Left renal cortex interstitium (tissue), 4 donors: ENCODE measurements at places on chromosomes 12 and 14.

DNA sequence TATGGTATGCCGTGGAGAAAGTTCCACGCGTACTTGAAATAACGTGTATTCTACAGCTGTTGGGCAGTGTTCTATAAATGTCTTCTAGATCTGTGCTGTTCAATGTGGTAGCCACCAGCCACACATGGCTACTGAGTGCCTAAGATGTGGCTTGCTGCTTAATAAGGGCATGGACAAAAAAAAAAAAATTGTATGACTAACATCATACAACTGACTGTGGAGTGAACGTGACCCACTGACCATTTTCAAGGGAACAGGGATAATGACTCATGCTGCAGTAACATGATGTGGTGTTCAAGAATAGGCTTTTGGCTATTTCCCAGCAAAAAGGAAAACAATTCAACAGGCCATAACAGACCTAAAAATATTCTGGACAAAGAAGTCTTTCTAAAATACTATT, 13.0 kb downstream of the ATG14 start:
- DNase-seq: no peak

- DNase-seq: no peak
These were observed 886 bp downstream of the SIX1 start for GRCh38 chr14:60648249-60648933.

- DNase-seq: no peak
These were observed 53.1 kb upstream of the STON2 start for GRCh38 chr14:81453166-81453766.

DNA sequence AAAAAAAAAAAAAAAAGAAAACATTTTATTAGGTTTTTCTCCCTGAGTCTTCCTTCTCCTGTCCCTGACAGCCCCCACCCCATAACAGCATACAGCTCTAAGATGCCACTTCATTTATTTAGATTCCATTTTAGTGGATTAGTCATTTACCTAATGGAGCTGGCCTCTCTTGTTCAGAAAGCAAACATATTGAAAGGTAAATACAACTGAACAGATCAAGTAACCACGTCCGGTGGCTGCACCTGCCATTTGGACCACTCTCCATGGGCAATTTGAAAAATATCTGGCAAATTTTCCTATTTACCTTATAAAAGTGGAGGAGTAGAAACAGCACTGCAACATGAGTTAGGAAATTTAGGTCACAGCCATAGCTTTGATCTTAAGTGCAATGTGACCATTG, 254.6 kb downstream of the C12orf42 start:
- DNase-seq: no peak

GRCh38 chr12:105559310-105559709, 228.8 kb downstream of the C12orf75 start:
- no peak for DNase-seq

DNA sequence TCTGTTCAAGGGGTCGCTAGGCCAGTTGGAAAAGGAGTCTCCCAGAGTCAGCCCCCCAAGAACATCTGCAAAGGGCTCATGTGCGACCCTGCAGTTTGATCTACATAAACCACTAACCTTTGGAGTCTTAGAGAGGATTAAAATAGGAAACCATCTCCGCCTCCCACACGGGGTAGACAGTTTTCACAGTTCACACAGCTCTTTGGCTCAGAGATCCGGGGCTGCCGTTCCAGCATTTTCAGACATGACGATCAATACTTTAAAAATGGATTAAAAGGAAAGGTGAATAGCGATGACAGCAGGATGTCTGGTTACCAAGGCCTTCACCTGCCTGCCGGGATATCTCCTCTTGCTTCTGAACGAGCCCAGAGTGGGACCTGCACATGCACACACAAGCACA, 59.8 kb upstream of the BCL11B start:
- DNase-seq: no peak
